ENCODE measurements at places on chromosomes 4 and X. TPM values are rescaled to one million over a fixed set of nuclear protein-coding genes. Genes with fewer than 3 reads are reported as not detected.

DNA sequence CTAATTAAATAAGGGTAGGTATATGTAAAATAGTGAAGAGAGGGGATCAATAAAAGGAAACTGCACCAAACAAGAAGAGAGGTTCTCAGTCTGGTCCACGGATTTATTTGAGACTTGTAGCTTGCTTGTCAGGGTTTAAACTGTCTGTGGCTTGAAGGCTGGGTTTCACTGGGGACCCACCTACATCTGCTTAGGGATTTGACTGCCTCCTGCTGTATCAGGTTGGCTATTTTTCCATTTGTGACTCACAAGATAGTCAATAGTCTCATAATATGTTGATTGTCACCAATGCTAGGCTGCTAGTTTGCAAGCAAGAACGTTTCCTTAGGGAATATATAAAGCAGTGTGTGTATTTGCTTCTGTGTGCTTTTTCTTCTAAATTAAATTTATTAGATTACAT, 1950.7 kb upstream of the IGFBP7 start:
- DNase-seq = no peak

- DNase-seq = no peak
Observed at GRCh38 chrX:12954376-12954775, 20.5 kb upstream of the TMSB4X start.

The AWAT2 gene
- polyA plus RNA-seq = not detected

- no peak for DNase-seq
Observed at GRCh38 chr4:153521999-153522801, 56.0 kb downstream of the TMEM131L start.

- no peak for DNase-seq
Observed at GRCh38 chr4:69731847-69732246, 28.6 kb downstream of the SULT1B1 start.

GRCh38 chr4:181291615-181292014, 951.6 kb upstream of the TENM3 start:
- DNase-seq = no peak

All from left lung (tissue), 14 donors.